ENCODE measurements at places on chromosomes 1 and 21. TPM values are rescaled to one million over a fixed set of nuclear protein-coding genes. Genes with fewer than 3 reads are reported as not detected.
A peak's percentile ranks its signal among the peaks of the same experiment; 100 is the strongest.

DNA sequence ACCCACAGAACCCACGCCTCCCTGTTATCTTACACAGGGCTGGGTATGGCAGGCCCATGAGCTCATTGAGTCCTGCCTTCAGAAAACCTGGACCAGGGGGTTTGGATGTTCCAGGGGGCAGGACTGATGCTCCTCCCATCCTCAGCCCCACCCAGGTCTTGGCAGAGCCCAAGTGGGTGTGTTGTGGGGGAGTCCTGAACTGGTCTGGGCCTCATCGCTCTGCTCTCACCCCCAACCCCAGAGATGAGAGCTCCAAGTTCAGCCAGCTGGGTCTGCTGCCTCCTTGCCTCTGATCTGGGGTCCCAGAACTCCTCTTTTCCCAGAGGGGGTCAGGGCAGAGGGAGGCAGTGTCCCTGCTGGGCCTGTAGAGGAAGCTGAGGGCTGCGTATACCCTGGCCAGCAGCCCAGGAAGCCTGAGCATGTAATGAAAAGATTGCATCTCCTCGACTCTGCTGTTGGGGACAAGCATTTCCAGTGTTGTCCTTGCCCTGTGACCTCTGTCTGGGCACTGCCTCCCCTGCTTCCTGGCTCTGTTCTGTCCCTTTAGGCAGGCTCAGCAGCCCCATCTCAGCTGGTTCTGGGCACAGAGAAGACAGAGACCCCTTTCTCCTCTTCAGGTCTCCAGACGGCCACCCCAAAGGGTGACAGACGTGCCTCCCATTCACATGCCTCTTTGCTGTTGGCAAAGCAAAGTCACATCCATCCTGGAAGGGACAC is 54.7 kb upstream of the EPS8L3 start:
- no peak for DNase-seq

DNA sequence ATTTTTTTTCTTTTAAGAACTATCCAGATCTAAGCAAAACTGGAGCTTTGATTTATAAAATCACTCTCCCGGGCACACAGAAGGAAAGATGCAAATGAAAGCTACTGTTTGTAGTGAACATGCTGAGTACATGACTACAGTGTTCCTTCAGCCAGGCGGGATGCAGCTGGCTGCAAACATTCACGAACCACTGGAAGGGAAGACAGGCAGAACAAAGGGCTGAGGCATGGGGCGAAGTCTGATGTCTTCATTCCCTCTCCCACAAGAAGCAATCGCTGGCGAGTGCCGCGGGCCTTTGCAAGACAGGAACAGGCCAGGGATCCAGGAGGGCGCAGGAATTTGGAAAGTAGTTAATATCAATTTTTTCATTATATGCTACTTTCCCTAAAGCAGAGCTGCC is 257.9 kb upstream of the AJAP1 start:
- no peak for DNase-seq

GRCh38 chr1:32701951-32702598 is 495 bp downstream of the SYNC start:
- DNase-seq = peak; percentile 67

DNA sequence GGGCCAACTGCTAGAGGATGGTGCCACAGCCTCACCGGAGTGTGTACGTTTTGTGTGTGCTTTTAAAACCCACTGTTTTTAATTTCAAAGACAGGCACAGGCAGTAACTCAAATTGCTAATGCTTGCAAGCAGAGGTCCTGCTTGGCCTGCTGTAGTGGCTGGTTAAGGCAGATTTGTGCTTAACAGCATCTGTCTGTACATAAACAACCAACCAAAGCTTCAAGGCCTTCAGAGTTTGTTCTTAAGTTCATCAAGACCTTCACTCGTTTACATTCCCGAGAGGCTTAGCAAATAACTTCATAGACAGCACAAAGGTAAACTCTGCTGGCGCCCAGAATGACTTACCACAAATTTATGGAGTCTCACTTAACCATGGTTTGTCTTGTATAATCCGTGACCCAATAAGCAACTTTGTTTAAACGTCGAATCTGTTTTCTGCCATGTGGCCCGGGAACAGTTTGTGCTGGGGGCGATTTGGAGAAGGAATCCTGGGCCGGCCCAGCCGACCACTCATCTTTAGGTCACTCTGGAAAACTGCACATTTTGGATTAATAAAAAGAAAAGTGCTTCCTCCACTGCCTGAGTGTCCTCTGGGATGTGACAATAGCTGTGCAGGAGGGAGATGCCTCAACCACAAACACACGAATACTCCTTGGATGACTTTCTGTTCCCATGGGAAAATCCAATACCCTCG is 58.1 kb downstream of the CAPZB start:
- peak; percentile 85 for DNase-seq

GRCh38 chr1:27445177-27445936 is 44.6 kb downstream of the WASF2 start:
- no peak for DNase-seq

DNA sequence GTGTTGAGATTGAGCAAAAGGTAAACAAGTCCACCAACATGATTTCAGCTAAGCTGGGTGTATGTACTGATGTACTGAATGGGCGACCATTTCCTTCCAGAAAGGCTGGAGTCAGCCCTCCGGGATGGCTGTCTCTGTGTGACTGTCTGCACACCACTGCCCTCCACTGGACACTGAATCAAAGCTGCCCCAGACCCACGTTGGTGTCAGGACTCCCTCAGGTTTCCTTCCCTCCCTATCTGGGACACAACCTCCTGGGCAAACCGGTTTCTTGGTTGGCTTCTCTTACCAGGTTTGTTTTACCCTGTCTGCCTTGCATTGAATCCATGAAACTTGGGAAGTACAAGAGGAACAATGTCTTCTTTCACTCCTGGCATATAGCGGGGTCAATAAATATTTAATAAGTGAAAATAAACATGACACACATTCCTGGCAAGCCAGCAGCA is 5.3 kb upstream of the SRP9 start:
- DNase-seq = peak; percentile 87

DNA sequence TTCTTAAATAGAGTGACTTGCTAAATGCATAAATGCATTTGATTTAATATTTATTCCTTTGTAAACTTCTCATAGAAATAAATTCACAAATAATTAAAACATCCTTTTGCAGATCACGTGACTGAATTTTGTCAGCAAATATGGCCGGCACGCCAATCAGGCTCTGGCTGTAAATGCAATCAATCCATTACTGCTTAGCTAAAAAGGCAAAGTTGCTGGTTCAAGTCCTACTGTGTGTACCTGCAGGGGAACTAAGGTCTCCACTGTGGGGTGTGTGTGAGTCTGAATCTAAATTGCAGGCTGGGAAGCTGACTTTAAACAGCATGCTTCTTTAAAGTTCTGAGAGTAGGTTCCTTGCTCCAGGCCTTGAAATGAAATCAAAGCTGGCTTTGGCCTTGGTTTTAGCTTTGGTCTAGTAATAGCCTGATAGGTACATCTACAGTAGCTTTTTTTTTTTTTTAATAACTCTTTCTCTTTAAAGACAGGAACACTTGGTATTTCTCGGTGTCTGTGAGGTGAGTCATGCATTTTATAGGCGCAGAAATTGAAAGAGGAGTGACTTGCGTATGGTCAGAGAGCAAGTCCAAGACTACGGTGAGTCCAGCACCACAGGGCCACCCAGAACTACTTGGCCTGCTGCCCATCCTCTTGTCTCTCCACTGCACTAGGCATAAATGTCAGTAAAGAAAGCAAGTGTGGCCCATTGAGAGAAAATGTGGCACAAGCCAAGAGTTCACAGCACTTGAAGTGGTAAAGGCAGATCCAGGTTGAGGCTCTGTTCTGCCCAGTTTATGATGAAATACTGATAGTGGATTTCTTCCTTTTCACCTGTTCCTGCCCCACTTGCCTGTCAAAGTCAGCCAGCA is 36.2 kb upstream of the LYST start:
- DNase-seq = peak; percentile 99

DNA sequence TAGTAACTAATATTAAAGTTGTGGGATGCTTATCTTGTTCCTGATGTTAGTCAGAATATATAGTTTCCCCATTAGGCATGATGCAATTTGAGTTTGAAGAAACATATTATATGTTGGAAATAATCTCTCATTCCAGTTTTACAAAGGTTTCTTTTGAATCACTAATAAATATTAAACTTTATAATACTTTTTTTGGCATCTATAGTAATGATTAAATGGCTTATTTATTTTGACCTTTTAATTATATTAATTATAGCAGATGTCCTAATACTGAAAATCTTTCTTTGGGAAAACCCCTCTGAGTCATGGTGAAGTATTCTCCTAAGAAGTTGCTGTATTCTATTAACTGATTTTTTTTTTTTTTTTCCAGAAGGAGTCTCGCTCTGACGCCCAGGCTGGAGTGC is 28.5 kb upstream of the PTGS2 start:
- DNase-seq = no peak

DNA sequence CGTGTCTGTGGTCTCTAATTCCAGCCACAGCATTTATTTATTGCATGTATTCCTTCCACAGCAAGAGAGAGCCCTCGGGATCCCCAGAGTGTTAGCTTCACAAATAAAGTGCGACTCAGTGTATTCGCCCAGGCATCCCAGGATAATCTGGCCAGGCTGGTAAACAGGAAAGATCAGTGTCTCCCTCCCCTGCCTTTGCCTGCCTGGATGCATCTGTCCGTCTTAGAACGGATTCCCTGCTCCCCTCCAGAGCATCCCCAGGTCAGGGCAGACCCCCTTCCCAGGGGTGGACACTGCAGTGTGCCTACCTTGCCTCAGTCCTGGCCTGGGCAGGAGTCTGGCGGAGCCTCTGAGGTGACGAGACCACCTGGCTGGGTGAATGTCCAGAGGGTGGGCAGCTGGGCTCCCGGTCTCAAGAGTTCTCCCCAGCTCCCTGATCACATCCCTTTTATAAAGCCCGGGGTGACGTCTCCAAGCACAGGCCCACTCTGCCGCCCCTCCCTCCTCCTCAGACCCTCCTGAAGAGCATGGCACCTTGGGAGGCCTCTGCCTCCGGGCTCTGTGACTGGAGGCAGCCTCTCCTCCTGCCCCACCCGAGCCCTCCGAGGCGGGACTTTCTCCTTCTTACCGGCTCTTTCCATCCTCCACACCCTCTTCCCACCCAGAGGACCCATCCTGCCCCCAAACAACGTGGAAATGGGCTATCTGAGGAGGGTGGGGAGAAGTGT is at the start of gene KISS1:
Gene KISS1, minus strand, starts transcription at position 424 of the 728 bp plus-strand sequence. CDS start 3,615 bp downstream, outside the sequence.
- DNase-seq = no peak

DNA sequence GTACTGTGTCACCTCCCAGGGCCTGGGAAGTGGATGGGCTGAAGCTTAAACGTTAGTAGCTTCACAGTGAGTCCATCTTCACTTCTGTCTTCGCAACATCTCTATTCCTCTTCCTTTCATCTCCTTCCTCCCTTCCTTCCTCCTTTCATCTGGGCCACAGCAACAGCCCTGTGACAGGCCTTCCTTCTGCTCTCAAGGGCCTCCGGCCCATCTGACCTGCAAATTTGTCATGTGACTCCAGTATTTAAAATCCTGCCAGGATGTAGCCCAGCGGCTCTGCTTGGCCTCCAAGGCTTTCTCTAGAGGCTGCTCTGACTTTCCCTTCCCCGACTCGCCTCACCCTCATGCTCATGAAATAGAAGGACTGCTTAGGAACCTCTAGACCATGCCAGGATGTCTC is 10.9 kb upstream of the BATF3 start:
- DNase-seq = no peak

- DNase-seq = no peak
Observed at GRCh38 chr1:62064829-62065407, 129.7 kb upstream of the L1TD1 start.

DNA sequence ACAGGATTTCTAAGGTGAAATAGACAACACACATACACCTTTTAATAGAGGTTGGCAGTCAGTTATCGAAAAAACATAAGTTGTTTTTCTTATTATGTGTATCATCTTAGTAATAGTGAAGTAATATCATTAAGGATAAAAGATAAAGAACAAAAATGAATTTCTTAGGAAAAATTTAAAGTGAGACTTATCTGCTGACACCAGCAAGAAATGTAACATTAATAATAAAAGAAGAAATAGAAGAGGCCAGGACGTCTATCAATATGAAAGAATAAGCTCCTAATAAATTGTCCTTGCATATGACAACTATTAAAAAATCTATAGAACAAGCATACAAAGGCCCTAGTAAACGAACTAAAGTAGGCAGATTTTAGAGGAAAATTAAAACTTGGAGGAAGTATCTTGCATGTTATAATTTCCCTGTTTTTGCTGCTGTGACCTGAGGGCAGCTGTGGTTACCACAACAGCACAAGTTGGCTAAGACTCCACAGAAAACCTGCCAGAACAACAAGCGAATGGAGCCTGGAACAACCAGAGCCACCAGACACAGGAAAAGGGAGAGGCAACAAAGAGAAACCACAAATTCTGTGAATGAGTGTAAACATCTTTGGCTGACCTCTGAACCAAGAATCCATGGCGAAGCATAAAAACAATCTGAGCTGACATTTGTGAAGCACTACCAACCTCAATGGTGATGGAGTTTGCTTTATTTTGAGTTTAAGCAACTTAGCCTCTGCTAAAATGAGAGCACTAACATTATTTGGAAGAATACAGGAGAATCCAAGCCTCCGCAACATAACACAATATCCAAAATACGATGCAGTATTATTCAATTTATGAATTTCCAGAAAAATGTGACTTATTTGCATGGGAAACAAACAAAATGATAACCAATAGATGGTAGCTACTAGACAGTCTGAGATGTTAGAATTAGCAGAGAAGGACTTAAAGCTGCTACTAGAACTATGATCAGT is 207.5 kb downstream of the KCNT2 start:
- DNase-seq = peak; percentile 98

DNA sequence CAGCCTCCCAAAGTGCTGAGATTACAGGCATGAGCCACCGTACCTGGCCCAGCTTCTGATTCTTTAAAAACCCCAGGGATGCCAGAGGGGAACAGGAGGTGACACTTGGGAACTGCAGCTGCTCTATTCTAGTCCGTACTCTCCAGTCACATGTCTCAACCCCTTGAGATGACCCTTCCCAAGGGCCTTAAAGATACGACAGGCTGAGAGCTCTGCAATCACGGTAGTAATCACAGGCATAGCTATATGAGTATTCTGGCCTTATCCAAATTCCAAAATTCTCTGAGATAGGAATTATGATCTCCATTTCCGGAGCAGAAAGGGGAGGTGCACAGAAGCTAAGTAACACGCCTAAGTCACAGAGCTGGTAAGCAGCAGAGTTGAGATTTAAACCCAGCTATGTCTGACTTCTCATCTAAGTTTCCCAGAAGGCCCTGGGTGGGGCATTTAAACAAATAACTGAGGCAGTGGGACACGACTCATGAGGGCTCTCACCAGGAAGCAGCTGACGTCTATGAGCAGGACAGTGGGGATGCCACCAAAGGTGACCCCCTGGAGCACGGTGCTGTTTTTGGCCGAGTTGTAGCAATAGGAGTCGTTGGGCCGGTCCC is 5.2 kb downstream of the TMEM63A start:
- DNase-seq = no peak

TPTE gene
- total RNA-seq = not detected

FAM89A gene
- 9.4 TPM for total RNA-seq

LCE1B gene
- total RNA-seq = not detected

CDC14A gene
- total RNA-seq = 5.2 TPM

MARK1 gene
- not detected for total RNA-seq

Data from M059J (cell line).